Substantia nigra (tissue), 51 donors: ENCODE measurements at places on chromosomes 6 and 20.
A peak's percentile ranks its signal among the peaks of the same experiment; 100 is the strongest.

DNA sequence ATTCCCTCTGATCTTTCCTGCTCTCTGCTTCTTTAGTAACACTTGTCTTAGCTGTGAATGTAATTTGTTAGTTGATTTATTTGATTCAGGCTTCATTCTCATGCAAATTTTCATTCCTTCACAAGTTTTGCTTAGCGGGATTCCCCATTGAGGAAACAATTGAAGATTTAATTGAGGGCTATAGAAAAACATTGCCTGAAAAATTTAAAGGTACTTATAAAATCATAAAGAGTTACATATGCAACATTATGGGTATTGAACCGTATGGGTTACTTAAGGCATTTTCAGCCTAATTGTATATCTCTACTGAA lies 11.9 kb upstream of the ZSCAN9 start:
- no peak for DNase-seq

DNA sequence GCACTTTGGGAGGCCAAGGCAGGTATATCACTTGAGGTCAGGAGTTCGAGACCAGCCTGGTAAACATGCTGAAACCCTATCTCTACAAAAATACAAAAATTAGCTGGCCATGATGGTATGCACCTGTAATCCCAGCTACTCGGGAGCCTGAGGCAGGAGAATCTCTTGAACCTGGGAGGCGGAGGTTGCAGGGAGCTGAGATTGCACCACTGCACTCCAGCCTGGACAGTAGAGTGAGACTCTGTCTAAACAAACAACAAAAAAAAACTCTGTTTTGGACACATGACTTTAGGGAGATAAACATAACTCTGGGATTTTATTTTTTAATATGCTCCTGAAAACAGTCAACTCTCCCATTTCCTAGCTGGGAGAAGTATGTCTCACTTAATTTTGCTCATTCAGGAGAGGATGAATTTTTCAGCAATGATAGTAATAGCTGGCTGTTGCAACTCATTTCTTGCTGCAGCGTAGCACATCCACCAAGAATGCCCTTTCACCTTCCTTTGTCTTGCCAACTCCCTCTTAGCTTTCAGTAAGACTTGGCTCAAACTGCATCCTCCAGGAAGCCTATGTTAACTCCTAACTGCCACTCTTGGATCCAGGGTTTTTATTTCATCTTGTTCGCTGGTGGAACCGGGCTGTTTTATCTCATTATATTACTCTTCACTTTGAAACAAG lies 24.3 kb downstream of the TOP1 start:
- DNase-seq = no peak

DNA sequence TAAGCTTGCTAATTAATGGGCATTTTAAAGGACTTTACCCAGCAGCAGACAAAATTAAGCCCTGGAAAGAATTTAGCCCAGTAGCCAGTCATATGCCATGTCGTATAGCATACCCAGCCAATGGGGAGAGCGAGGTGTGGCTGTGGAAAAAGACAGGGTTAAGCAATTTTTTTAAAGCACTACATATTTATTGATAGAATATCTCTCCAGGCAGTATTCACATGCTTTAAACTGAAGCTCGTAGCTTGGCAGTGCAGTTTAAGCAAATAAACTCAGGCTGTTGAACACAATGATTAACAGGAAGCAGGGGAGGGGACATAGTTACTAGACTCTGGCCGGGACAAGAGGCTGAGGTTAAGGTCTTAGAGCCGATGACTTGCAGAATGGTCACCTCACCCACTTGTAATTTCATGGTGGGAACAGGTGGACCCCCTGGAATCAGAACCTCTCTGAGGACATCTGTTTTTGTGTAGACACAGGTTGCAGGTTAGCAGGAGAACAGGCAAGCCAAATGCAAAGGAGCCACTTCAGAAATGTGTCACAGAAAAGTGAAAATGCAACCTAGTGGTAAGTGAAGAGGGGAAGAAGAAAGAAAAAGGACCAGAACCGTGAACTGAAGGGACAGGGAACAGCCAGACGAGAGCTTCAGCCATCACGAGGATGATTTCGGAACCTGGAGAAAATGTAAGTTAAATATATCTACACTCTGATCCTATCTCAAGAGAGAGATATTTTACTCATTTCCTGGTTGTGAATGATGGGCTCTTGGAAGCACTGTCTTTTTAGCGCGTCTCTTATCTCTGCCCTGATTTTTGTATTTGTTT lies 7.2 kb downstream of the GCNT2 start:
- no peak for DNase-seq

- no peak for DNase-seq
These were observed 67.1 kb upstream of the ZNFX1 start for GRCh38 chr20:49344975-49345374.

DNA sequence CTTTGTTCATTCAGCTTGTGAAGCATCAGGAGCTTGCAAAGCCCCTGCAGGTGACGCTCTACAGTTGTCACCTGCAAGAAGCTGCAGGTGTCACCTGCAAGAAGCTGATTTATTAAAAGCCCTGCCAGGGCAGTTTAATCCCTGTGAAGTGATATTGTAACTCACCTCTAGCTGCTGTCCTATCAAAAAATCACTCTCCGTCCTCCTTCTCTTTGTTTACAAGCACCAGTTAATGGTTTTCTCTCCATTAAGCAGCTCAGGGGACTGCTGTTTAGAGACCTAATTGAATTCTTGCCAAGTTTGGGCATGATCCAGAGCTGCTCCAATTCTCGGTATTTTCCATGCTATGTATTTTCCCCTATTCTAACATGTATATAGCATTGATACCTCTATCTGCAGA lies 345.9 kb downstream of the ARHGAP18 start:
- no peak for DNase-seq

DNA sequence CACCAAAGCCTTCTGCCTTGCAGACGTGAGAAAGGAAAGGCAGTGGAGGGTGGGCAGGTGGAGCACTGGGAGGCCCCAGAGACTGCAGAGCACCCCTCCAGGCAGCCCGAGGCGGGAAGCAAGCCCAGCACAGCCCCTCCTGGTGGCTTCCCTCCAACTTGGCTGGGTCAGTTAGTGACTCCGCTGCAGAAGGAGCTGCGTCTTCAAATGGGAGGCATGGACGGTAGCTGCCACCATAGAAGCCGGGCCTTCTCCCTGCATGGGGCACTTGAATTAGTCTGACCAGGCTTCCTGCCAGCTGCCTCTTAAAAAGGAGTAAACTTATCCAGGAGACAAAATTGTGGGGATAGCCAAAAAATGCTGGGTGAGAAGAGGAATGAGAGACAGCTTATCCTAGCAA lies 88.0 kb upstream of the RPS6KA2 start:
- DNase-seq = peak; percentile 54

- DNase-seq = no peak
These were observed 17.4 kb downstream of the SIRPA start for GRCh38 chr20:1912646-1913045.

- no peak for DNase-seq
These were observed 48.8 kb upstream of the CHRNA4 start for GRCh38 chr20:63409834-63410435.

DNA sequence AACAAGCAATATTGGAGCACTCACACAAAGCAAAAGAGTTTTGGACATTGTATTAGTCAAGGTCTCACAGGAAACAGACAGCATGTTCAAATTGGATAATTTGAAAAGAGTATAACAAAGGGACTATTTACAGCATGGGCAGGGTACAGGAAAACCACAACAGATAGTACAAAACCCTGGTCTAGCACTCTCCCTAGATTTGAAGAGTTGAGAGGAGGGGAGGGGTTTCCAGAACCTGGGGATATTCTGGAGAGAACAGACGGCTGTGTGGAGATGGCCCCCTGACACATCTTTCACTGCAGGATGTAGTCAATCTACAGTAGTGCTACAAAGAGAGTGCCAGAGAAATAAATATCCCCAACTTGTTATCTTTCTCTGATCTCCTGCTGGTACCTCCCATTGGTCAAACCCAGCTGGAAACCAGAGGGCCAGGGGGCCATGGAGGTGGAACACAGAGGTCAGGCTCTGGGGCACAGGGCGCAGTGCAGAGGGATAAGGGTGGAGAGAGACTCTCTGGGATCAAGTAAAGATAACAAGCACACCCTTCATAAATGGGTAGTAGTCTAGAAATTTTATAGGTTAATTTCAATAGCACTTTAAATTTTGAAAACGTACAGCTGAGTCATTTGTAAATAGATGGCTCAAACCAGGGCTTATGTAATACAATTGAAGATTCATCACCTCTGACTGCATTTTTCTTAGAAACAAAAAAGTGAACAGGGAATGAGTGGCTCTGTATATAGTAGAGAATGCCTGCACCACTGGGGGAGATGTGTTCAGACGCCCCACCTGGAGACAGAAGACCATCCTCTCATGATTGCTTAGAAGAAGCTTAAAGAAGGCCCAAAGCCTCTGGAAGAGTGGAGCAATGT lies 25.7 kb downstream of the RCAN2 start:
- DNase-seq = no peak

DNA sequence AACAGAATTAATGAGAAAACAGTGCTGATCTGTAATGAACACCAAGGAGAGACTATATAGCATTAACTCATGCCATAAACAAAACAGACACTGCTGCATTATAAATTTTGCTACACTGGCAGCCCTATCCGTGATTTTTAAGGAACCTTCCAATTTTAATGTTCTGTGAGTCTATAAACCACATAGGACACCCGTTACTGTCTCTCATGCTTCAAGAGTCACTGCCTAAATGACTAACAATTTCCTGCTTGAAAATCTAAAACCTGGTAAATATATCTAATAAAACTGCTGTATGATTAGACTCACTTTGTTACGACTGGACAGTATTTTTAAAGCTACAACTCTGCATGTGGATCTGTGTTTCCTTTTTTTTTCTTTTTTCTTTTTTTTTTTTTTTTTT lies 8.7 kb downstream of the CHD6 start:
- no peak for DNase-seq

DNA sequence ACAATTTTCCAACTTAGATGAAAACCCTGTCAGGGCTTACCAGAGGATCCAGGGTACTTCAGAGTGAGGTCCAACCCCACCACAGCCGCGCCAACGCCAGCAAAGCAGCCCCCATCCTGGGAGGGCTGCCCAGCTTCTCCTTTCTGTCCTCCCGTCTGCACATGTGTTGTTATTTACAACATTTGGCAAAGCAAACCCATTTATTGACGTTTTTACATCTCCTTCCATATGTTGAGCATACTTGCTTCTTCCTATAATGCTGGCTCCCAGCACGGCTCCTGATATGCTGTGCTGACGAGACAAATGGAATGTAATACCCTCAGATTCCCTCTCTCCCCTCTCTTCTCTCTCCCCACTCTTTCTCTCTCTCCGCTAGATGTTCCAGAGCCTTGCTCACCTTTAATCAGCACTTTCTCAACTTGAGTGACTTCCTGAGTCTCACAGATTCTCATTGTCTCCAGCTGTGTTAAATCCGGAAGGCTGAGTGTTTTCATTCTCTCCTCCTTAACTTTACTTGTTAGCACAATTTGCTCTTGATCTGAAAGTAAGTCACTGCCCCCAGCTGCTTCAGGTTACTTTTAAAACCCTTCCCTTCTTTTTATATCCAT lies 22.7 kb downstream of the RCAN2 start:
- no peak for DNase-seq

- no peak for DNase-seq
These were observed 41.2 kb downstream of the ITPR3 start for GRCh38 chr6:33662318-33662717.

DNA sequence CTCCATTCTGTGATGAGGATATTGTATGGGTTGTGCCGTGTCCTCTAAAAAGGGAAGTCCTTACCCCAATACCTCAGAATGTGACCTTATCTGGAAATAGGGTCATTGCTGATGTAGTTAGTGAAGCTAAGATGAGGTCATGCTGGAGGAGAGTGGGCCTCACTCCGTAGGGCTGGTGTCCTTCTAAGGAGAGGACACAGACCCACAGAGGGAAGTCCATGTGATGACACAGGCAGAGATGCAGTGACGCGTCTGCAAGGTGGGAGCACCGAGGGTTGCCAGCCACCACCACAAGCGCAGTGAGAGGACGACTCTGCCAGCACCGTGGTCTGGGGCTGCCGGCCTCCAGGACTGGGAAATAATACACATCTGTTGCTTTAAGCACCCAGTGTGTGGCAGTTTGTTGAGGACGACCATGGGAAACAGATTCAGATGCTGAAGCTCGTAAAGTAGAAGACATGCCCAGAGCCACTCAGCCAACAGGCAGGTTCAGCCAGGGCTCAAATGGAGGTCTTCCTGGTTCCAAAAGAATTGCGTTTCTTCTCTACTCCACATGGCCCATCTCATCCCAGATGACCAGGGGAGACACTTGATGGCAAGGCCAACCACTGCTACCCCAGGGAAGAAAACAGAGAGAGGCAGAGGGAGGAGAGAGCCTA lies 59.2 kb upstream of the DUSP22 start:
- DNase-seq = no peak

GRCh38 chr6:13708736-13709135 lies 2.9 kb downstream of the RANBP9 start:
- DNase-seq = no peak

DNA sequence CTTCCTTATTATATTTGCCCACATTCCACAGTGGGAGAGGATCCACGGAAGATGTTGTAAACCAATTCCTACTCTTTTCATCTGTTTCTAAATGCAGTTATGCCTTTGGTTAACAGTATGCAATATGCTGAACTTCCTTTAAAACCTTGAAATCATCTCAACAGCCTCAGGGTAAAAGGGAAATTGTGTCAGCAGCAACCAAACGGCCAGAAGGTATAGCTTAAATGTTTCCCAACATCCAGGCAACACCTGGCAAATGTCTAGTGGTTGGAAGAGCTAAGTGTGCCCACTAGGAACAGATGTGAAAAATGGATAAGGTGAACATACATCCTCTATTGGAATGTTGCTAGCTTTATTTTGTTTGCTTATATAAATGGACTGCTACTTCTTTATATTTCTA lies 164.8 kb downstream of the FAXC start:
- no peak for DNase-seq

DNA sequence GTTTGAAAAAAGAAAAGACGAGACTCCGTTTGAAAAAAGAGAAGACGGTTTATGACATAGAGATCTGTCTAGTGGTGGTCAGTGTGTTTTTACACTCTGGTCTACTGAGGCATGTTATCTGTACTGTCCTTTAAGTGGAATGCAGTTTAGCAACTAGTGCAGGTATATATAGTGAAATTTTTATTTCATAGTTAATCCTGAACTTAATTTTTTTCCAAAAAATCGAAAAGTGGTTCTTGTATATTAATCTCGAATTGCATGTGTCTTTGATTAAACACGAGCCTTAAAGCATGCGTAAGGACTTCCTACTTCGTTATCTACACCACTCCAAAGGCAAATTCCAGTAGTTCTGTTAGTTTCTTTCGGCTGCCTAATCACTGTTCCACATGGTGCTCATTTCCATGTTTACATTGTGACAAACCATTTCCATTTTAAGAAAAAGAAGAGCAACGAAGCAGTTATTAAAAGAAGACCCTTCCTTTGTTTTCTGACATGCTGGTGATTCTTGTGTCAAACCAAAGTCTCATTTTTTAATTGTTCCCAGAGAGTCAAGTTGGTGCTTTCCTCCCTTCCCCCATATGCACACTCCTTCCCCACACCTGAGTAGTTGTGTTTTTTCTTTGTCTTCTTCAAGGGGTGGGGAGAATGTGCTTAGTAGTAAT lies 2.3 kb downstream of the SNX9 start:
- DNase-seq = no peak

- DNase-seq = no peak
These were observed 3.9 kb upstream of the TGM2 start for GRCh38 chr20:38168791-38169589.
